Activated T-cell treated with anti-CD3 and anti-CD28 coated beads for 4 hours (primary cell): ENCODE measurements at places on chromosomes 7 and 10.

- DNase-seq, result no peak
These were observed 39.7 kb upstream of the ABCB5 start for GRCh38 chr7:20575736-20576135.

GRCh38 chr10:127296696-127297095 is 100.3 kb upstream of the INSYN2A start:
- no peak for DNase-seq

DNA sequence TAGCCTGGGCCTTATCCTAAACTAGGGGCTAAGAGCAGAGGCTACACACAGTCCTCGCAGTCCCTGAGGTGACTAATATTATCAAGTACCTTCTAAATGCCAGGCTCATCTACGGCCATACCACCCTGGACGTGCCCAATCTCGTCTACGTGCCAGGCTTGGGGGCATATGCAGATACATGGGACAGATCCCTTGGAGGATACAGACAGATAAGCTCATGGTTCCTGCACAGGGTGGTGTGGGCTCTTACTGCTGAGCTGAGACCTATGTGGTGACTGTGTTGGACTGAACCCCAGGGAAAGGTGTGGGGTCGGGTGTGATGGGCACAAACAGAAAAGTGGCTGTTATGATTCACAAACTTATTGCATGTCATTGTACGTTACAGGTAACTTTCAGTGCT is 268.4 kb upstream of the NEBL start:
- DNase-seq, result no peak

GRCh38 chr7:116113310-116113709 is 82.7 kb upstream of the TFEC start:
- DNase-seq, result no peak

DNA sequence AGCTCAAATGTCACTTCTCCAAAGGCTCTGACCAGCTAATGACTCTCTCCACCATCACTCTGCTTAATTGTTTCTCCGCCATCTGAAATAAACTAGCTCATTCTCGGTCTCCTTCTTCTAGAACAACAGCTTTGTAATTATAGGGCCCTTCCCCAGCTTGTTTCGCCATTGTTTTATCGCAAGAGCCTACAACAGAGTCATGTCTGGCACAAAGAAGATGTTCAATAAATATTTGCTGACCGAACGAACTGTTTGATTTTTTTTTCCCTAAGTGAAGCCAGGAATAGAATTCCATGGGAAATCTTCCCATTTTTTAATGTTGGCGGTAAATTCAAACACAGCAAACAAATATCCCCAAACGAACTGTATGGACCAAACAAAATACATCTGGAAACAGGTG is 63.8 kb upstream of the NMT2 start:
- DNase-seq, result no peak

DNA sequence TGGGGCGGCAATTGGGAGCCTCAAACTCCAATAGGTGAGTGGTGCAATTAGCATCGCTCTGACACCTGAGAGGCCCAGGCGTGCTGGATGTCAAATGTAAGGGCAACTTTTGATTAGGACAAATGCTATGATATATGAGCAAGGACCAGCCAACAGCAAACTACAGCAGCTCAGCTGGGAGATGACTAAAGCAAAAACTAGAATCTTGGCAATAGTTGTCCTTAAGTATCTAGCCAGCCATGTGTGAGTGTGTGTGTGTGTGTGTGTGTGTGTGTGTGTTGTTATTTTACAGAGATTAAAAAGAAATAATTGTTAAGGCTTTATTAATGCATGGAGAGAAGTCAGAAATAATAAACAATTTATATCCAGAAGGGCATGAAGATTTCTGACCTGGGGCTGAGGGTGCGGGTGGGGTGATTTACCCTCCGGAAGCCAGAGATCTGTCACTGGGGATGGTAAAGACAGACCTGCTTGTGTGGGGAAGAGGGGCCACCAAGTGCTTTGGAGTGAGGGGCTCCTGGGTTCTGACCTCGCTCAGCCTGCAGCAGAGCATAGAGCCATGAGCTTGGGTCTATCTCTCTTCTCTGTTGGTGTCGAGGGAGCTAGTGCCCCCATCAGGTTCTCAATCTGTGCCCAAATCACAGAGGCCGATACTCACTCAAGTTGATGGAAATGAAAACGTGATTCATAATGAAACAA is 77.3 kb downstream of the EMX2 start:
- DNase-seq, result no peak

GRCh38 chr7:90180011-90180585 is 25.8 kb downstream of the STEAP1 start:
- no peak for DNase-seq
